ENCODE measurements at places on chromosomes 12 and 14. TPM values are rescaled to one million over a fixed set of nuclear protein-coding genes. Genes with fewer than 3 reads are reported as not detected.

The CMKLR1 gene
- total RNA-seq = under 0.01 TPM

The AMN gene
- 0.30 TPM for total RNA-seq

The PTPRR gene
- not detected for total RNA-seq

The ZNF891 gene
- 0.30 TPM for total RNA-seq

The CCDC196 gene
- total RNA-seq = not detected

The SNAPC1 gene
- total RNA-seq = 11.1 TPM

The CLEC14A gene
- total RNA-seq = 6.2 TPM

The AKAP3 gene
- total RNA-seq = 0.67 TPM

The MSI1 gene
- 0.17 TPM for total RNA-seq

The GPX2 gene
- not detected for total RNA-seq

The ITGB7 gene
- total RNA-seq = under 0.01 TPM

The SLC39A2 gene
- total RNA-seq = not detected

The TRHDE gene
- 12.5 TPM for total RNA-seq

The BCL11B gene
- under 0.01 TPM for total RNA-seq

The PTPN6 gene
- 5.4 TPM for total RNA-seq

The RHEBL1 gene
- 1.0 TPM for total RNA-seq

The BICDL1 gene
- under 0.01 TPM for total RNA-seq

The OR4E2 gene
- total RNA-seq = not detected

The CPNE6 gene
- not detected for total RNA-seq

The TAS2R19 gene
- not detected for total RNA-seq

The SRRM4 gene
- total RNA-seq = not detected

The KLRD1 gene
- total RNA-seq = not detected

The DPY19L2 gene
- 2.5 TPM for total RNA-seq

The SDSL gene
- total RNA-seq = 5.9 TPM

The KRT5 gene
- total RNA-seq = 0.17 TPM

The AQP2 gene
- not detected for total RNA-seq

The PCED1B gene
- 0.17 TPM for total RNA-seq

The PPP1R36 gene
- 0.30 TPM for total RNA-seq

The LIN7A gene
- 18.3 TPM for total RNA-seq

The CIDEB gene
- 1.3 TPM for total RNA-seq

The GRIP1 gene
- total RNA-seq = not detected

The AKAP6 gene
- 0.15 TPM for total RNA-seq

The APPL2 gene
- 28.6 TPM for total RNA-seq

The RNASE7 gene
- total RNA-seq = not detected

The FGF6 gene
- not detected for total RNA-seq

The CLEC12A gene
- total RNA-seq = not detected

The TAS2R30 gene
- total RNA-seq = not detected

The GALNT4 gene
- 5.4 TPM for total RNA-seq

The ARG2 gene
- total RNA-seq = 2.4 TPM

Measured in bronchus fibroblast of lung (primary cell).